ENCODE measurements at places on chromosomes 2 and 18. TPM values are rescaled to one million over a fixed set of nuclear protein-coding genes. Genes with fewer than 3 reads are reported as not detected.

GRCh38 chr2:11855064-11855760 is 108.8 kb downstream of the LPIN1 start:
- DNase-seq: no peak

- DNase-seq: no peak
Observed at GRCh38 chr2:23691106-23691470, 235.8 kb downstream of the ATAD2B start.

DNA sequence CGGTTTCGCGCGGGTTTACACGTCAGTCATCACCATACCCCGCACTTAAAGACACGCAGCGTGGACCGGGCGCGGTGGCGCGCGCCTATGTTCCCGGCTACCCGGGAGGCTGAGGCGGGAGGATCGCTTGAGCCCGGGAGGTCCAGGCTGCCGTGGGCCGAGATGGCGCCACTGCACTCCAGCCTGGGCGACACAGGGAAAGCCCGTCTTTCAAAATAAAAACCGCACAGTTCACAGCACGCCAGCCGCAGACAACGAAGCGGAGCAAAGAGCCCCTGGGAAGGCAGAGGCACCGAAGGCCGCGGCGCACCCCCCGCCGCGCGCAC is 328 bp downstream of the DTYMK start:
- DNase-seq: no peak

GRCh38 chr18:47935321-47936055 is 5.0 kb upstream of the SMAD2 start:
- DNase-seq: no peak

DNA sequence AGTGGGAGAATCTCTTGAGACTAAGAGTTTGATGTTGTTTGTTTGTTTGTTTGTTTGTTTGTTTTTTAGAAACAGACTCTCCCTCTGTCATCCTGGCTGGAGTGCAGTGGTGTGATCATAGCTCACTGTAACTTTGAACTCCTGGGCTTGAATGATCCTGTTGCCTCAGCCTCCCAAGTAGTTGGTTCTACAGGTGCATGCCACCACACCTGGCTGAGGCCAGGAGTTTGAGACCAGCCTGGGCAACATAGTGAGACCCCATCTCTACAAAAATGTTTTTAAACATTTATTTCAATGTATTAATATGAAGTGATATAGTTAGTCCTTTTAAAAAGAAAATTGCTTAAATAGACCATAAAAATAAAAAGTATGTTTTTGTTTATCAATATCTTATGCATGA is 35.6 kb downstream of the MAP3K19 start:
- DNase-seq: no peak

- DNase-seq: no peak
Observed at GRCh38 chr2:239762655-239763269, 262.4 kb downstream of the NDUFA10 start.

GRCh38 chr2:115374981-115375380 is 932.5 kb downstream of the DPP10 start:
- DNase-seq: no peak

DNA sequence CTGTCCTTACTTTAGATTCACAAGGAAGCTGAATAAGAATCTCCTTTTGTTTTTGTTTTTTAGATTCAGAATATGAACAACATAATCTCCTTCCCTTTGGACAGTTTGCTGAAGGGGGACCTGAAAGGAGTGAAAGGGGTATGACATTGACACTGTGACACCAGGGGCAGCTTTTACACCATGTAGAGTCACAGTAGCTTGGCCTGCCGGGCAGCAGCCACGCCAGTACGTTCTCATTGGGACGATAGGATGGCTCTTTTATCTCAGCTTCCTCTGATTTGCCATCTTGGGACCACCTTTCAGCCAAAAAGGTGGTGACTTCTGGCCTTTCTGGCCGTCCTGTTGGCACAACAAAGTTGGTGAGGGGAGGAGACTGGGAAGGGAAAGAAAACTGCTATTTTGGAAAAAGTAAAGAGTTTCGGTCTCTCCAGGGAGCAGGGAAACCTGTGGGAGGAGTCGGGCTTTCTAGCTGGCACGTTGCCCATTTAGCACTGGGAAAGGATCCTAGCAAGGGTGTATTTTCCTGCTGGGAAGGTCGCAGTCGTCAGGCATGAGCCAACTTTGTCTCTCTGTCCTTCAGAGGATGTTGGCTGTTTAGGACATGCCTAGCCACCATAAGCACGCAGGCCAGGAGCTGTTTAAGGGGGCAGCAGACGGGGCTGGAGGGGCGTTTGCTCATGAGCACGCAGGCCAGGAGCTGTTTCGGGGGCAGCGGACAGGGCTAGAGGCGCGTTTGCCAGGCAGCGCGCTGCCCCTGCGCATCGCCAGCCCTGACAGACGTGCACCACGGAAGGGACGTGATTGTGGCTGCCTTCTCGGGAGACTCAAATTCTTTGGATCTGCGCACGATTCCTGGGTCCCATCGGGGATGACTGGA is 104.6 kb downstream of the ITGB1BP1 start:
- DNase-seq: no peak

DNA sequence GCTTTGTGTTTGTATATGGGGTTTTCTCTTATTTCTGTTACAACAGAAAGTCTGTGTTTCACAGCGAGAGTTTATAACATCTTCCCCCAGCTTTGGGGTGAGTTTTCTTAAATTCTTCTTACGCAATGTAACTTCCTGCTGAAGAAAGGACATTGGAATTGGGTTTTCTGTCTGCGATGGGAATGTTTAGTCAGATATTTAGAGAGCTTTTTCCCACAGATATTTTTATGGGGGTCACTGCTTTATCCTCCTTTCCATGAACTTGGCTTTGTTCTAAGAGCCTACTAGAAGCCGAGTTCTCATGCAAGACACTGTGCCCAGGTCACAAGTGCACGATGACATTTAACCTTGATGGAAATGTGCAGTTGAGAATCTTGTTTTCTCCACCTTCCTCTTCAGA is 22.1 kb downstream of the B3GNT2 start:
- no peak for DNase-seq

- no peak for DNase-seq
Observed at GRCh38 chr18:58496231-58496630, 132.7 kb downstream of the ALPK2 start.

DNA sequence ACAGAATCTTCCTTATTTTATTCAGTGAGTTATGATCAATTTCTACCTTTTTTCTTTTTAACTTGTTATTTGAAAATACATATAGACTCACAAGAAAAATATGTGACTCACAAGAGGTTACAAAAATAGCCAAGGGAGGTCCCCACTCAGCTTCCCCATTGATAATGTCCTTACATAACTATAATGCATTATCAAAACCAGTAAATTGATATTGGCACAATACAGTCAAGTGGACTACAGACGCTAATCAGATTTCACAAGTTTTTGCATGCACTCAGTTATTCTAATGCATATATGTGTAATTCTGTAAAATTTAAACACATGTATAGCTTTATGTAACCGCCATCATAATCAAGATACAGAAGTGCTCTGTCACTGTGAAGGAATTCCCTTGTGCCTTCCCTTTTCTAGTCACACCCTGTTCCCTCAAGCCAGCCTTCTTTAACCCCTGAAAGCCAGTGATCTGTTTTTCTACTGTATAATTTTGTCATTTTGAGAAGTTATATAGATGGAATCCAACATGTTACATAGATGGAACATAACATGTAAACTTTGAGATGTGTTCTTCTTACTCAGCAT is 118.4 kb downstream of the ALMS1 start:
- DNase-seq: no peak

GRCh38 chr2:178304333-178304732 is 110.0 kb downstream of the OSBPL6 start:
- no peak for DNase-seq

- no peak for DNase-seq
Observed at GRCh38 chr2:234670052-234670451, 173.2 kb upstream of the ARL4C start.

ABCG8 gene
- 0.51 TPM for polyA plus RNA-seq

ABCG5 gene
- 0.33 TPM for polyA plus RNA-seq

DNER gene
- 2.4 TPM for polyA plus RNA-seq
